Myocyte (in vitro differentiated cells): ENCODE measurements at places on chromosomes 1 and 21. TPM values are rescaled to one million over a fixed set of nuclear protein-coding genes. Genes with fewer than 3 reads are reported as not detected.

TTC24 gene
- total RNA-seq, result 0.19 TPM in 1 of 2 replicates, not detected in the other

OR10J1 gene
- not detected in 2 replicates for total RNA-seq

SH2D5 gene
- 0.47 and 1.5 TPM in 2 replicates for total RNA-seq

S100A2 gene
- total RNA-seq, result 6.4 and 7.1 TPM in 2 replicates
